ENCODE measurements at places on chromosomes 6 and 20.

DNA sequence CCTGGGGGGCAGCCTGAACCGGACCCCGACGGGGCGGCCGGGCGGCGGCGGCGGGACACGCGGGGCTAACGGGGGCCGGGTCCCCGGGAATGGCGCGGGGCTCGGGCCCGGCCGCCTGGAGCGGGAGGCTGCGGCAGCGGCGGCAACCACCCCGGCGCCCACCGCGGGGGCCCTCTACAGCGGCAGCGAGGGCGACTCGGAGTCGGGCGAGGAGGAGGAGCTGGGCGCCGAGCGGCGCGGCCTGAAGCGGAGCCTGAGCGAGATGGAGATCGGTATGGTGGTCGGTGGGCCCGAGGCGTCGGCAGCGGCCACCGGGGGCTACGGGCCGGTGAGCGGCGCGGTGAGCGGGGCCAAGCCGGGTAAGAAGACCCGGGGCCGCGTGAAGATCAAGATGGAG is 636 bp downstream of the SRF start:
- peak; percentile 81 for DNase-seq

- no peak for DNase-seq
Measured at GRCh38 chr6:151240791-151241642, 1.2 kb downstream of the AKAP12 start.

GRCh38 chr6:153840039-153840850 is 198.8 kb upstream of the OPRM1 start:
- no peak for DNase-seq

GRCh38 chr6:167930295-167930694 is 67.2 kb upstream of the KIF25 start:
- no peak for DNase-seq

DNA sequence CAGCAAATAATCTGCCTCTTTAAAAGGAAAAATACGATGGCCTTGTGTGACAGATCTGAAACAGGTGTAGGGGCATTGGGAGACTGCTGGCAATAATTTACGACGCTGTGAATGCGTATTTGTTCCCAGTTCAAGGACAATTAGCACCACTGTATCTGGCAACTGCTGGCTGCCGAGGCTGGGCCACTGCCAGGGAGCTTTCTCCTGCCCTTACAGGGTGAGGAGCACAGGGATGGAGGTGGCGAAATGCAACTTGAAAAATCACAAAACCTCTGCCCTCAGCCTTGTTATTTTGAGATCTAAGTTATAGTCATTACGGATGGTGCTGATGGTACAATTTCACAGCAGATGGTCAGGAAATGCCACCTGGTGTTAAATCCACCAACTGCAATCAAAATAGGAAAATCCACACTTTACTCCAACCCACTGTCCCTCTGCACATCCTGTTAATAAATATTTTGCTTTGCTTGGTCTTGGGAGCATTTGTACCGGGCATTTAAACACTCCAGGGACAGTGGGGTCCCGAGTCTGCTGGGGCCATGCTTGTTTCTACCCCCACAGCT is 6.4 kb downstream of the MYLK4 start:
- no peak for DNase-seq

DNA sequence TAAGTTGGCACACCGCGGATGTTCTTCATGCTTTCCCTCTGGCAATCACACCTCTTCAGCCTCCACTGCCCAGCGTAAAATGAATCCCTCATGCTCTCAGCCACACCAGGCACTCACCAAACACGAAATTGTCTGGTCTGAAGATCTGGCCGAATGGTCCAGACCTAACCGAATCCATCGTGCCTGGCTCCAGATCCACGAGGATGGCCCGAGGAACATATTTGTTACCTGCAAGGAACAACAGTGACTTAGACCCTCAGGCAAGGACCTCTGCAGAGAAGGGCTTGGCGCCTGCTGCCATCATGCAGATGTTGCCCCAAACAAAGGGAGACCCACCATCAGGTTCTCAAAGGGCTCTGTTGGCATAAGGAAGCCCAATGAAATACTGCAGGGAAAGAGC is 1.4 kb downstream of the TUBB2B start:
- no peak for DNase-seq

All from erythroblast (primary cell).